Inflammatory macrophage treated with lipopolysaccharide for 4 hours (primary cell): ENCODE measurements at places on chromosomes 7 and 10.

GRCh38 chr7:105487579-105488571 is 34.2 kb downstream of the PUS7 start:
- peak; percentile 4 for DNase-seq

DNA sequence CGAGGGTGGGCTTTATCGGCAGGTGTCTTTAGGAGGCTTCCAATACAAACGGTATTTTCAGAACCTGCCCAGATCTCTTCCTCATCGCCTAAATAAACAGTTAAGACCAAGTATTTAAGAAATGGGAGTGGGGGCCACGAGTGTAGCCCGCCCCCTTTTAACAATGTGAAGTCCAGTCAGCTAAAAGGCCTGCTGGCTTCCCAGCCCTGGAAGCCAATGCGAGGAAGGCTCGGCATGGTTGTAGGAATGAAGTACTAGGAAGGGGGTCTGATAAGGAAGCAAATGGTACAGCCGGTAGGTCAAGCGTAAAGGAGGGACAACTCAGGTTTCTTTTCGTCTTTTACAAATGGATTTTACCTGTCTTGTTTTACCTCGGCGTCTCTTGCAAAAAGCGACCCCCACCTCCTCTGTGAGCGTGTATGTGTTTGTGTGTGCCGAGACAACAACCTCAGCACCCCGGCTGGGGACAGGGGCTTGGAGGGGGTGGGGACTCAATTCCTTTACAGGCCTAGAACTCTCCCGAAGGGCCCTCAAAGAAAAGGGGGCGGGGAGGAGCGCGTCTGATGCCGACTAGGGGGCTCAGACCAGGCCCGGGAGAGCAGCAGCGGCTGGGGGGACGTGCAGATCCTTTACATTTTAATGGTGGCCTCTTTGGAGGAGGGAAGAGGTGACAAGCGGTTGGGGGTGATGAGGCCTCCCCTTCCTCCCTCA is 147.6 kb downstream of the GPR85 start:
- DNase-seq: peak; percentile 27

DNA sequence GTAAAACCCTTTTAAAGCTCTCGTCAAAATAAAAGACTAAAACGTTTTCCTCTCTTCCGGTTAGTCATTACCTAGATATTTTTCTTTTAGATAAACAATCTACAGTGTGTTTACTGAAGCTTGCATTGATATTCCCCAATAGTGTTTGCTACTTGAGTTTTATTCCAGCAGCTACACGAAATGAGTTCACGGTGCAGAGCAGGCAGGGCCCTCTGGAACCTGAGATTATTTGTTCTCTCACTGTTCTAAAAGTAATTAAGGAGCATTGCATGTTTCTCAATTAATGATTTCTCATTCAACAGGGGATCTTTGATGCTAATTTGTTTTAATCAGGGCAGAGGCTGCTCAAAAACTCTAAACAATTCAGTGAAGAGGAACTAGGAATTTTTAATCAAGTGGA is 319.7 kb downstream of the GFRA1 start:
- DNase-seq: no peak

DNA sequence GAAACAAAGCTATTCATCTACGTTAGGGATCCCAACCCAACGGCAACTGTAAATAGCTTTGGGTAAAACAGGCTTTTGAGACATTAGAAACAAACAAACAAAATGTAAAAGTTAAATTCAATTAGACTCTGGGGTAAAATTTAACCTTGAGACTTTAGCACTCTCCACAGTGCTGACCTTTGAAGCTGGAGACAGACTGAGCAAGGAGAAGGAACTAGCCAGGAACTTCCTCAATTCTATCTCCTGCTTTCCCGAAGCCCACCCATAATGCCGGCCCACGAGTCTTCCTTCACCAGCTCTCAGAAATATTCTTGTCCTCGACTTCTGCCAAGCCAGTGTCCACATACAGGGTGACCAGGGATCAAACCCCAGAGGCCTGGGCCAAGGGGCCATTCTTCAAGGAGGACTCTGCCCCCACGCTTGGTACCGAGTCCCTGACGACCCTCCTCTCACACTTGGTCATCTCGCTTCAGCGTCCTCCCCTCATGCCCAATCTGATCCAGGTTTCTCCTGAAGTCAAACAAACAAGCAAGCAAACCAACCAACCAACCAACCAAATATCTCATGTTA is 114.1 kb downstream of the HIPK2 start:
- DNase-seq: peak; percentile 34

GRCh38 chr10:132411561-132412253 is 14.7 kb downstream of the PWWP2B start:
- no peak for DNase-seq

- DNase-seq: peak; percentile 97
Observed at GRCh38 chr10:79938728-79939406, 10.0 kb downstream of the SFTPD start.

DNA sequence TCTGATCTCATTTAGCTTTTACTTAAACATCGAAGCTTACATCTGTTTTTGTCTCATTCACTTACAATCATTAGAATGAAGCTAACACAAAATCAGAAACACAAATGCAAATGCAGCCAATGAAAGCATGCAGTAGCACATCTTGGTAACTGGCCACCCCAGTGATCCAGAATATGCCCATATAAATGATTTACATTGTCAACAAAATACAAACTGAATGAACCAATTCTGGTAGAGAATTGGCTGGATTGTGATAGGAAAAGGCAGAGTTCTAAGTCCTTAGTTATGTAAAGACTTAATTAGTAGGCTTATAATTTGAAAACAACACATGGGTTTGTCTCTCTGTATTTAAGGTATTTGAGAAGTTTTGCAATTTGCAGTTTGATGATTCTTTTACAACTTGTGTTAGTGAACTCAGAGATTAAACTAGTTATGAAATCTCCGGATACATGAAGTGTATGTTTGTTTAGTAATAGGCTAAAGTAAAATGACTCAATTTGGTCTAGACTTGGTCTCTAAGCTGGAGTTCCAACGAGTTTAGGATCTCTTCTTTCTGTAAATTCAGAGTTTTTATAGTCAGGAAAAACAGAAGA is 21.2 kb downstream of the TECTB start:
- no peak for DNase-seq

DNA sequence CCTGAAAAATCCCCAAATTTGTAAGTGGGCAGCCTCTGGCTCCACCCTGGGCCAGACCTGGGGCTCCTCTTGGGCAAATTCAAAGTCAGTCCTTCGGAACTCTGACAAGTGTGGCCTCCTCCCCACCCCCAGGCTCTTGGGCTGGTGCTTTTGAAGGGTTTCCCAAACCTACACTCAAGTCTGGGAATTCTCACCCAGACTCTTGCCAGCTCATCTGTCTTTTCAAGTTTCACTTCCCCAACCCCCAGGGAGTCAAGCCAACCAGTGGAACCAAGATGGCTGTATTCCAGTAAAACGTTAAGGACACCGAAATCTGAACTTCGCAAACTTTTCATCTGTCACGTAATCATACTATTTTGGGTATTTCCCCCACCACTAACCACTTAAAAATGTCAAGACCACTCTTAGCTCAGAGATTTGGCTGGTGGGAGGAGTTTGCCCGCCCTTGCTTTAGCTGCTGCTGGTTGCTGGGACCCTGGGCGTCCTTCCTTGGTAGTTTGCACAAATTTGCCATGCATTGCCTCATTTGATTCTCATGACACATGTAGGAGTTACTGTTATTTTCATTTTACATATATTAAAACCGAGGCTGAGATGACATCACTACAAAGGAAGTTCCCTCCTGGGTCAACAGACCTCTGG is 1.7 kb upstream of the MYO1G start:
- peak; percentile 100 for DNase-seq

- DNase-seq: no peak
Observed at GRCh38 chr7:131506597-131506996, 49.8 kb downstream of the PODXL start.

- no peak for DNase-seq
Observed at GRCh38 chr7:20404320-20404719, 73.6 kb downstream of the ITGB8 start.

- DNase-seq: no peak
Observed at GRCh38 chr7:114409750-114410149, 4.9 kb upstream of the FOXP2 start.

DNA sequence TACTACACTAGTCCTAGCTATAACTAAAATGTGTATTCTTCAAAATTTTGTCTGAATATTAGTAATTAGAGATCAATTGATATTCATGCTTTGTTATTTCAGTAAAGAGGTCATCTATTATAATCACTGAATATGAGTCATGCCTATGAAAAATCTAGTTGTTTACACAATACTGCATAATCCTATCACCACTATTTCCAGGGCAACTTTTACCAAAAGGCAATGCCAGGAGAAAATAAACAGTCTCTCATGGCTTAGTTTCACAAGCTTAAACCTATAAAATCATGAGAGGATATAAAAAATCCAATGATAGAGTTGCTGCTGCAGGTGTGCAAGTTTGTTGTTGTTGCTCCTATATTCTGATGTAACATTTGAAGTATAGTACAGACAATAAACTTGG is 149.9 kb upstream of the COL1A2 start:
- no peak for DNase-seq

DNA sequence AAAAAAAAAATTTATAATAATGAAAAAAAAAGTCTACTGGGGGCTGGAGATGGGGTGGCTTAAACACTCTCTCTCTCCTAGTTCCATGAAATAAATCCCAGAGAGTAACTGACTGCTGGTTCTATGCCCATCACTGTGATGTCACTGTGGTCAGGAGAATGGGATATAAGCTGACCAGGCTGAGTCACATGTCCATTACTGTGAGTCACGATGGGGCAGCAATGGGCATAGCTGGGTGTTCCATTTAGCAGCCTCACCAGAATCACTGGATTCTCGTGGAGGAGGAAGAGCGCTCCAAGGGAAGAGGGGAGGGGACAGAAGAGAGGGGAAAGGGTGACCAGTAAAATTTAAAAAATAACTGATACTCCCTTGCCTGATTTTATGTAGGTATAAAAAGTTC is 37.1 kb downstream of the MASTL start:
- peak; percentile 76 for DNase-seq

GRCh38 chr10:98078774-98079173 is 48.4 kb upstream of the CRTAC1 start:
- no peak for DNase-seq

- no peak for DNase-seq
Observed at GRCh38 chr7:151373599-151373998, 32.0 kb downstream of the NUB1 start.

DNA sequence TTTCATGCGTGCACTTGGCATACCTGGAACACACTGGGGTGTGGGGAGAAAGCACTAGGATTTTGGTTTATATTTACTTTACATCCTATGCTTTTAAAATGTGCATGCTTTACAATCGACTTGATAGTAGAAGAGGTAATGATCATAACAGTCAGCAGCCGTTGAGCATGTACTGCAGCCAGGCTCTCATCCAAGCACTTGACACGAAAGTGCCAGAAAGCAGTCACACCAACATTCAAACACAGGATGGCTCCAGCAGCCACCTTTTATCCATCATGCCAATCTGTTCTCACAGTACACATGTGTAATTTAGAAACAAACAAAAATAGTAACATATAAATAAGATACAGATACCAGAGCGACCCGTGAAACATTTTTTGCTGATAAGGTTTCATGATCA is 1.2 kb upstream of the FAM241B start:
- no peak for DNase-seq

DNA sequence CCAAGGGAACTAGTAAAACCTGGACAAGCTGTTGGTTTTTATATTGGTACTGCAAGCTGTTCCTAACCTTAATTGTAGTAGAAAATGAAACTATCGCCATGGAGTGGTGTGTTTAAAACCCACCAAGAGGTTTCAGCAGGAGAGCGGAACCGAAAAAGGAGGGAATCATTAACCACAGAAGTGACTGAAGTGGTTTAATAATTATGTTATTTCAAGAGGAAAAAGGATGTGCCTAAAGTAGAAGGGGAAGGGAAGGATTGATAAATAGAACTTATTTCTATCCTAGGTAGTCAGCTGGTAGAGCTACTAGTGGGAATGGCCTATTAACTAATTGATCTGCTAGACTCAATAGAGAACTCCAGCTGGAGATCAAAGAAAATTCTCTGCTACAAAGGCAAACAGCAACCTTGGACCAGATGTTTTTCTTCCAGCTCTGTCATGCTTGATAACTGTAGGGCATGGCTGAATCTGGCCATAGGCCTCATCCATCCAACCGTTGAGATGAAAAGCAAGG is 91.8 kb downstream of the BAMBI start:
- DNase-seq: no peak

- DNase-seq: no peak
Observed at GRCh38 chr7:20665096-20665495, 49.6 kb downstream of the ABCB5 start.

- no peak for DNase-seq
Observed at GRCh38 chr7:63092951-63093350, 905.7 kb upstream of the ZNF722 start.

DNA sequence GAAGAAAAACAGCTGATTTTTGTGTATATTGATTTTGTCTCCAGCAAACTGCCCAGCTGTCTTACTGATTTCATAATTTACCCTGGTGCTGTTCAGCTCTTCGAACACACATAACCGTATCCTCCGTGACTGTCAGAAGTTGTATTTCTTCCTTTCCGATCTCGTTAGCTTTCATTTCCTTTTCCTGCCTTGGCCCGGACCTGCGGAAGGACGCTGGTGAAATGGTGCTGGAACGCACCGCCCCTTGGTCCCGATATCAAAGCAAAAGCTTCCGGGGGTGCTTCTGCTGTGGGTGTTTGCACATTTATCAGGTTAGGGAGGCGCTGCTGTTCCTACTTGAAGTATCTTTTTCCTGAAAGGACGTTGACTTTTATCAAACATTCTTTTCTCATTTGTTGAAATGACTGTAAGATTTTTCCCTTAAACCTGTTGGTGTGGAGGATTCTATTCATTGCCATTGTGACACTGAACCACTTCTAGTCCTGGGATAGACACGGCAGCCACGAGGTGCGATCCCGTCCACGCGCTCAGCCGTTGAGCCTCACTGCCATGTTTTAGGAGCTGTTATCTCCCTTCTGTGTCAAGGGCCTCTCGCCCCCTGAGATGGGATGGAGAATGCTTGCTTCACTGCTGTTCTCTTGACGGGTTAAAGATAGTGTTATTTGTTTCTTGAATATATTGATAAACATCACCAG is 72.6 kb downstream of the FOXL3 start:
- peak; percentile 21 for DNase-seq

- no peak for DNase-seq
Observed at GRCh38 chr7:42549866-42550485, 313.0 kb upstream of the GLI3 start.

DNA sequence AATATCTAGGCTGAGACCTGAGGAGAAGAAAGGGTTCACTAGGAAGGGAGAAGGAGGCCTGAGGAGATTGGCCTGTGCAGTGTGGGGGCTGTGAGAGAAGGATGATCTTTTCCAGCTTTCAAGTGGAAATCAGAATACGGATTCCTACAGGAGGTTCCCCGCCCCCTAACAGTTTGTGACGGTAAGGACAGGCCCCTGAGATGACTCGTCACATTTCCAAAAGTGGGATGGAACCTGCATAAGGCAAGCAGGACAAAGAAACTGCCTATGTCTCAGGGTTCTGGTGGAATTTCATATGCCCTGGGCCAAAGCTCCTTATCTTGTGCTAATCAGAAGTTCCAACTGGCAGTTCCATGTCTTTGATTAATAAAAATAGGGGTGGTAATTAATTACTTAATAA is 275.6 kb downstream of the SNX10 start:
- no peak for DNase-seq

- no peak for DNase-seq
Observed at GRCh38 chr7:148286150-148286549, 304.4 kb upstream of the C7orf33 start.

- DNase-seq: no peak
Observed at GRCh38 chr10:118981946-118982345, 47.6 kb upstream of the NANOS1 start.
